SJCRH30 (cell line): ENCODE measurements at places on chromosomes 7 and 10. TPM values are rescaled to one million over a fixed set of nuclear protein-coding genes. Genes with fewer than 3 reads are reported as not detected.

RALA gene
- total RNA-seq, result 19.8 and 20.2 TPM in 2 replicates

DNA sequence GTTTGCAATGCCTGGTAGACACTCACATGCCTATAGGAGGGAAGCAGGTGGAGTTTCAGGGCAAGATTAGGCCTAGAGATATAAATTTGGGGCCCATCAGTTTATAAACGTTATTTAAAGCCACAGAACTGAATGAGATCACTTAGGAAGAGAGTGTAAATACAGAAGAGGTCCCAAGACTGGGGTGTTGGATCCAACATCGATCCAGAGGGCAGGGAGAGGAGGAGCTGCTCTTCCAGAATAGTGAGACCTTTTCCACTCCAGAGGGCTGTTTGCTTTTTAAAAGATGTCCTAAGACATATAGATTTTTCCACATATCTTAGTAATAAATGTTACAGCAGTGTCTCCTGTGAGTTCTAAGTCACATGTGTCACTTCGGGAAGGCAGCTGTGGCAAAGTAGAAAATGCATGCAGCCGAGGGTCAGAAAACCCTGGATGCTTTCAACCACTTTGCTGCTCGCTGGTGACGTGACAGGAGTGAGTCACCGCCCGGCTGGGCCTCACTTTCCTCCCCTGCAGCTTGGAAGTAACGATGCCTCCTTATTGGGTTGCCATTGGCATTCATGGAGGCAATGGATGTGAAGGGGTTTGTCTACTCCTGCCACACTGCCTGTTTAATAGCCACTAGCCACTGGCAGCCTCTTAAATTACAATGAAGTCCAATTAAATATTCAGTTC, 95.4 kb downstream of the TRIL start:
- no peak overlapping the region for H3K27ac ChIP-seq
- no peaks in the 10 kb centered on the region for H3K36me3 ChIP-seq
- H3K4me1 ChIP-seq, result peaks cover 20% of the 10 kb centered on the region
- no peaks in the 10 kb centered on the region for H3K27me3 ChIP-seq

DNA sequence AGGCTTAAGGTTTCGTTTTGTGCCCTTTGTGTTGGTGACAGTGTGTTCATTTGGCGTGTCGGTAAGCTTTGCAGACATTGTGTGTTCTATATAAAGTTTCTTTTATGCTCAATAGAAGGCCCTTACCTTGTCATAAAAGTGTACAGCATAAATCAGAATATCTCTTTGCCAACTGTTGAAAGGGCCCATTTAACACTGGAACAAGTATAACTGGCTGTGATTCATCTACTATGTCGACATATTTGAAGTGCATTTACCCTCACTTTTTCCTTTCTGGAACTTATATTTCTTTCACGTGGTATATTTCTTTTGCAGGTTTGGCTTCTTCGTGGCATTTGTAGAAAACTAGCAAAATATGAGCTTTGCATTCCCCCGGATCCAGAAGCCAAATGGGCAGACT, 32.7 kb downstream of the EEPD1 start:
- no peak overlapping the region for H3K4me3 ChIP-seq
- H3K4me1 ChIP-seq, result no peaks in the 10 kb centered on the region
- no peak overlapping the region for H3K27ac ChIP-seq

DNA sequence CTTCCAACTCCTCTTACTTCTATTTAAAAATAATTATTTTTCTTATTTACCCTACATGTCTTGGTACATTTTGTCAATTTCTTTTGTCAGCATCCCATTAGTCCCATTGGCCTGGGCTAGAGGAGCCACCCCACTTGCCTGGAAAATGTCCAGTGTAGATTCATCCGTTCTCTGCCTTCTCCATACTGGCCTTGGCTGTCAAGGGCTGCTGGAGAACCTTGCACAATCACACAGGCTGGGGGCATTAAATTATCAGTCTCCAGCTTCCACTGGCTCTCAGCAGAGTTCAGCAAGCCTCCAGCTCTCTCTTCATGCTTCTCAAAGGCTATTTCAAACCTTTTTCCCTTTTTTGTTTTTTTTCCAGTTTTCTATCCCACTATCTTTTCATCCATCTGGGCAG, 13.8 kb upstream of the ZCCHC24 start:
- no peaks in the 10 kb centered on the region for H3K36me3 ChIP-seq
- no peak overlapping the region for H3K27ac ChIP-seq
- no peaks in the 10 kb centered on the region for H3K27me3 ChIP-seq
- no peak for DNase-seq
- H3K4me1 ChIP-seq, result peaks cover 14% of the 10 kb centered on the region
- no peak overlapping the region for H3K4me3 ChIP-seq

DNA sequence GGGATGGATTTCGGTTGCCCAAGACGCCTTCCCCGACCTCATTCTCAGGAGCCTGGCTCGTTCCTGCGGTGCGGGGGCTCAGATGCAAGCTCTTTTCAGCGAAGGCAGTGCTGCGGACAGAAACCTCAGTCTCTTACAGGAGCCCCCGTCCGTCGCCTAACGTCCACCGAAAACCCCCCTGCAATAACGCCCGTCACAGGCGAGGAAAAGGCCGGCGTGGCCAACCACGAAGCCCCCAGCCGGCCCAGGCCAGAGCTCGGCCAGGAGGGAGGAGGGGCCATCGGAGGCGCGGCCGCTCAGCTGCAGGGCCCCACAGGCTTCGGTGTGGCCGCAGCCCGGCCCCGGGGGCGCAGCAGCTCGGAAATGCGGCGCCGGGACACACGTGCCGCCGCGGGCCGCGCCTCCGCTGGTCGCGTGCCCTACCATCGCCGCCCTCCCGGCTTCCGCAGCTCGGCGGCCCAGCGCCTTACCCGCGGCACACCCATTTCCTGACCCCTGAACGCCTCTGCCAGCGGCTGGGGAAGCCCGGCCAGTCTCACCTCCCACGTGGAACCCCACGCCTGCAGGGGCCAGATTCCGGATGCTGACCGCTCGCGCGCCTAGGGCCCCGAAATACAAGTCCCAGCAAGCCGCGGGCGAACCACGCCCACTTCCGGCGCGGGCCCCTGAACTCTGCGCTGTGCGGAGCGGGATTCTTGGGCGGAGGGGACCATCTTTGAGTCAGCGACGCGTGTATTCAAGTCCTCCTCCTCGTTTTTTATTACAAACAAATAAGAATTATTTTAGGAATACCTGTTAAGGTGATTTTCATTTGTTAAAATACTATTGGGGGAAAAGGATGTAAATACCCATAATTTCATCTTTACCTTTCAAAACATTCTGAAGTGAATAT, at the start of gene ZNF239:
ZNF239 (minus strand) TSS at position 616 of the 892 bp plus-strand sequence. CDS start 16,537 bp downstream, outside the sequence.
- H3K27me3 ChIP-seq, result no peaks in the 10 kb centered on the region
- no peak within 1 kb of the TSS for H3K4me3 ChIP-seq
- no peak for DNase-seq

GRCh38 chr10:98878418-98878817, 357.2 kb downstream of the HPSE2 start:
- H3K36me3 ChIP-seq, result no peaks in the 10 kb centered on the region
- H3K27me3 ChIP-seq, result no peaks in the 10 kb centered on the region
- no peak overlapping the region for H3K4me3 ChIP-seq
- no peak overlapping the region for H3K27ac ChIP-seq

- peaks cover 24% of the 10 kb centered on the region for H3K4me1 ChIP-seq
- no peak for DNase-seq
- H3K36me3 ChIP-seq, result no peaks in the 10 kb centered on the region
These were observed 16.6 kb upstream of the FAM170B start for GRCh38 chr10:49150426-49150825.
